Activated T-helper 1 cell treated with anti-CD3 and anti-CD28 coated beads, Interleukin-2, amount 50 U/mL, for 16 hours (primary cell): ENCODE measurements at places on chromosomes 4 and X.

DNA sequence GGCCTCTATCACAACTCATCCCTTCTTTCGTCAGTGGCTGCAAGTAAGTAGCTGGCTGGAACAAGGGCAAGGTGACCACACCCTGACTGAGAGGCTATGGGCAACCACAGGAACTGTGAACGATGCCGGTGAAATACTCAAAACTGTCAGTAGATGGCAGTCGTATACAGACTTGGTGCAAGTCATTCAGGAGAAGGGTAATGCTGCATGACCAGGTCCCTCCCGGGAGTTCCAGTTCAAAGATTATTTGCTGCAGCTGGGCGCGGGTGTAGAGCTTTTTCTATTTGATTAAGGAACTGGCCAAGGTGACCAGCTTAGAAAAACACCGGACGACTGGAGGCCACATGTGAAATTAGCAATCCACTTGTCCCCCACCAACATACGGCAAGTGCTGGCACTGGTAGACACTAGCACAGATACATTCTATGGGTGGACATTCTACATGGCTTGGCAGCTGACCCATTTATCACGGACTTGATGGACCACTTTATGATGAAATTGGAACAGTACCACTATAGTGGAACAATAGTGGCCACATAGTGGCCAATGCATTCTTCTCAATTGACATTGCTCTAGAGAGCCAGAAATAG is 726.6 kb downstream of the TRAM1L1 start:
- DNase-seq = no peak

GRCh38 chrX:12245650-12246645 is 107.7 kb downstream of the FRMPD4 start:
- DNase-seq = no peak

- no peak for DNase-seq
Measured at GRCh38 chrX:23435575-23435974, 100.9 kb downstream of the PTCHD1 start.

DNA sequence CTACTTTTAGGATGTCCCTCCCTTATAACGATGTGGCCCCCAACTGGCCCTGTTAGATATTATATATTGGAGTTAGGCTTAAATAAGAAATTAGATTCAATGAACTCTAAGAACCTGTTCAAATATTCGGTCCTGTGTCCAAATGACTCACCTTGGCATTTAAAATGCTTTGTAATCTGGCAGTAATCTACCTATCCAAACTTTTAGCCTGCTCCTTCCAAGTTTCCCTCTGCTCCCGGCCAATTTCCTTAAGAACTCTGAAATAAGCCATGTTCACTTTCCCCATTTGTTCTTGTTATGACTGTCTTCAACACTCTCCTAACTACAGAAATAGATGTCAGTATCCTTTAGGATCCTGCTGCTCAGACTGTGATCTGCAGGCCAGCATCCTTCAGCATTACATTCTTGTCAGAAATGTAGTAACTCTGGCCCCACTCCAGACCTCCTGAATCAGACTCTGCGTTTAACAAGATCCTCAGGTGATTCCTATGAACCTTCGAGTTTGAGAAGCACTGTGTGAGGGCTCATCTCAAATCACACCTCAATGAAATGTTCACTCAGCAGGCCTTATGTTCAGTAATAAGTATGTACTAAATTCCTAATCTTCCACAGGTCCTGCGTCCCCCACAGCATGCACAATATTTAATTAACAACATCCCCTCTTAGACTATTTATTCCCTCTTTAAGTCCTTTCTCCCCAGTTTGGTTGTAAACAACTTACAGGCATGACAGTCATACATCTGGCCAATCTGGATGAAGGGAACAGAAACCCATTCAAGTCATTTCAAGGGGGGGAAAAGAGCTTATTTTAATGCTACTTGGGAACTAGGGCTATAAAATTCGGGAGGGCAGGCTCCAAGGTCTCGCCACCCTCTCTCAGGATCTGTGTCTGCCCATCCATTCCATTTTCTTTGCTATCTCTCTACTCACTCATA is 3.0 kb downstream of the ATP8A1 start:
- DNase-seq = no peak

DNA sequence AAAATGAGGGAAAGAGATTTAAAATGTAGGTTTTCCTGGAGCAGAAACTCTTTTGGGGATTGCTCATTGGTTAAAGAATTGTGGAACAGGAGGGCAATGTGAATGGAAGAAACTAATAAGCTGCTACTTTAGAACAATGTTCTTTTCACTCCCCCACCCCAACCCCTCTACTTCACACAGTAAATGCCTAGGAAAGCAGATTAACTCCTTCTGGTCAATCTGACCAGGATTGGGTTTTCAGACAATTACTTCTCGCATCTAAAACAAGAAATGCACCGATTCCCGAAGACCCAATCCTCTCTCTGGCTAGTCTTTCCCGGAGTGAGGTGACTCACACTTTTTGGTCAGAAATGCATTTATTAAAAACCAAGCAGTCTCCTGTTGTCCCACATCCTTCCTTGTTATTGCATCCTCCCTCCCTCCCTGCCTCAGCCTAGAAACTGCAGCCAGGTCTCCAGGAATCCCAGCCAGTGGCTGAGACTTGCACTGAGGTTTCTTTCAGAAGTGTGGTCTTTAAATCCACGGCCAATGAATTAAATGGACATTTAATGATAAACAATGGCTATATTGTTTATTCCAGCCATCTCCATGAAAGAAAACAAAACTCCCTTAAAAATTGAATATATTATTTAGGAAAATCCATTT is 21.4 kb downstream of the MFAP3L start:
- no peak for DNase-seq

DNA sequence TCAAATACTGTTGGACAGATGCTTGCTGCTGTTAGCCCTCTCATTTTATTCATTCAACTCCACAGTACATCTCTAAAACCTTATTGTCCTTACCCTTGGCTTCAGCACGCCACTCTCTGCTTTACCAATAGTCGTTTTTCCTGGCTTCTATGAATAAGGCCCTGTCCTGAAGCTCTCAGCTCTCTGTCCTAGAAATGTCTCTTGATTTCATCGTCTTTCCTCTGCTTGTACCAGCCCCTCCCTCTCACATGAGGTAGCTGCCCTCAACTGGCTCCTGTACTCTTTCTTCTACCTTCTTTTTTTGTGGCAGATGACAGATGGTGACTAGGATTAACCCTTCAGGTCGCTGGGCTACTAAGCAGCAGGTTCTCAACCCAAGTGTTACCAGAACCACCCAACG is 11.4 kb downstream of the ADGRA3 start:
- no peak for DNase-seq

- DNase-seq = no peak
Measured at GRCh38 chrX:134459683-134460004, 321 bp upstream of the HPRT1 start.

- DNase-seq = no peak
Measured at GRCh38 chr4:151766691-151767090, 5.9 kb upstream of the GATB start.

DNA sequence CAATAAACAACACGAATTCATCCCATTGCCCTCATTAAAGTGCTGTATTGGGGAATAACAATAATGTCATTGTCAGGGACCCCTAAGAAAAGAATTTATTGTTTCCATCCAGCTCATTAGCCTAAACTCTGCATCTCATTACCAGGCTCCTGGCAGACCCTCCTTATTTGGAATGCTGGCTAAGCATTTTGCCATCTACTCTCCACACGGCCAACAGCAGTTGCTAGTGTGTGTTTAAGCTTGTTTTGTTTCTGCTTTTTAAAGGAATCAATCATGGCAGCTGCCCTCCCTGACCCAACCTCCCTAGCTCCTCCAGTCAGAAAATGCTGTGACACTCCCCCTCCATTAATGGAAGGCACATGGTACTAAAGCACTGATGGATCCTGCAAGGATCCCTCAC is 43.5 kb downstream of the GATB start:
- no peak for DNase-seq

GRCh38 chr4:1766106-1767060 is 26.7 kb upstream of the FGFR3 start:
- DNase-seq = no peak

DNA sequence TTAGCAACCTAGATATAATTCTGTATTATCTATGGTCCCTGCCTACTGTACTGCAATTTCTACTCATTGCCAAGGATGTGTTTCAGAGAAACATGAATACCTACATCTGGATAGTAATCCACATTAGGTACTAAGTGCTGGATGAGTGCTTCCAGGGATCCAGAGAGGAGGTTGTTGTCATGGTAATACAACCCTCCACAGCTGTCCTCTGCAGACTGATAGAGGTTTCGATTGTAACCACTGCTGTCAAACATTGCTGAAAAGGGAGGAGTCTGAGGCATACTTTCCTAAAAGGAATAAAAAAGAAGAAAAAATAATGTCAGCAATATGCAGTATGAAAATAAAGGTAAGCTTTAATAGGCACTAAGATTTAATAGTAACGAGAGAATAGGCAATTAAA is 12.5 kb downstream of the RASGEF1B start:
- DNase-seq = no peak

GRCh38 chr4:146371812-146372211 is 149.9 kb downstream of the SLC10A7 start:
- no peak for DNase-seq

- no peak for DNase-seq
Measured at GRCh38 chr4:151460434-151460833, 51.5 kb downstream of the FHIP1A start.

- DNase-seq = no peak
Measured at GRCh38 chr4:87565746-87566145, 36.6 kb upstream of the SPARCL1 start.

DNA sequence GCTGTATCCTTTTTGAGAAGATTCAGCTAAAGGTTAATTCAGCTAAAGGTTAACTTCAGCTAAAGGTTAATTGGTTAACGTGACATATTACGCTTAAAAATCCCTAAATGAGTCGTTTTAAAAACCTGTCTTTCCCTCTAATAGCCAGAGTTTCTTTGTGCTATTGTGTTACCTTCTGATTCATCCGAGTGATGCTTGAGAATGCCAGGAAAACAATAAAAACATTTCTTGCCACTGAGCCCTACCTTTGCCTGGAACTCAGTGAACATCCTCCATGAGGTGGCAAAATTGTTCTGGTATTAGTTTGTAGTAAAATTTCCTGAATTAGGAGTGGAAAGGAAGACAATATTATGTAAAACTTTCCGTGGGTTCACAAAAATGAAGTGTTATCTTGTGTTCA is 13.7 kb upstream of the TMPRSS11E start:
- no peak for DNase-seq

- no peak for DNase-seq
Measured at GRCh38 chr4:26909369-26909768, 48.7 kb downstream of the STIM2 start.

DNA sequence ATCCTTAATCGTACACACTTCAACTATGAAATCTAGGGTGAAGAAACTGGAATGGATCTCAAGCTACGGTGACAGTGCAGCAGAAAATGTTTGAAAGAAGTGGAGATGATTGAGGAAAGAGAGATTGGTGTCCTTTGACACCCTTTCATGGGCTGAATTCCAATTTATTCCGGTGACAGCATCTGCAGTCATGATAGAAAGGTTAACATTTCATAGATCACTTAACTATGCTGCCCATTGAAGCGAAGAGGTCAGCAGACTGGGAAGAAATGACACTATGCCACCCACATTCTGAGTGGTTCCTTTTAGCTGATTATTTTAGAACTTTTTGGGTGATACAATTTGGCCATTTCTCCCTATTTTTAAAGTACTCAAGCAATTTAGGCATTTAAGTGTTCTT is 82.3 kb downstream of the DNAAF6 start:
- no peak for DNase-seq

DNA sequence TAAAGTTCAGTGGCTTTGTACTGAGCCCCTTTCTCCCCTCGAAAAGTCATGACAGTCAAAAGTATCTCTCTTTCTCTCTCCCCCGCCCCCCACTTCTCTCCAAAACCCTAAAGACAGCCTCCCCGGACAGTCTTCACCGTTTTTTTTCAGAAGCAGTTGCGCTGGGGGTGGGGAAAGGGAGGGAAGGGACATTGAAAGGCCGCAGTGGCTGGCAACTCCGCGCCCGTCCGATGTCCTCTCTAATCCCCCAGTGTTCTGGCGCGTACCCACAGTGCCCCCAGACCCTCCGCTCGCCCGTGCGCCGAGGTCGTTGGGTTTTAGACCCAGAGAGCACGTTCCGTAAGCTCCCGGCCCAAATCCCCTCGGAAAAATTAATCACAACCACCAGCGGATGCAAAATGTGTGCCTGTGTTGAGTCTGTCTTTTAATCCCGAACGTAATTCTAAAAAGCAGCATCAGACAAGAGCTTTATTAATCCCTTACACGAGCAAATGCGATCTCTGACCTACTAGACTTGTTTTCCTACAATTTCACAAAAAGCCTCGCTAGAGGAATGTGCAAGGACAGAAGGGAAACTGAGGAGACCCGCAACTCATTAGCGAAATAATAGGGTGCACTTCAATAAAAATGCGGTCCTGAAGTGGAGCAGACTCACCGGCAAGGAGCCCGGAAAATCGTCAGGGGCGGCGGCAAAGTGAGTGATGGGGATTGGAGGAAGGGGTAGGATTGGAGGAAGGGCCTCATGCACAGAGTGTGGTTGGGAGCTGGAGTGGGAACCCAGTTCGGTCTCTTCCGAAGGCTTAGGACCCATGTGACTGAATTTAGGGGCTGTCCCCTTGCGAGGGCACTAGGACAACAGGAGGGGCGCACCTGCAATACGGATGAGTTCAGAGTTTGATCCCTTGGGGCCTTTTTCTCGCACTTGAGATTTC is 12.2 kb upstream of the PRDM8 start:
- DNase-seq = no peak

GRCh38 chrX:21996872-21997455 is 35.2 kb upstream of the PHEX start:
- no peak for DNase-seq

GRCh38 chrX:135509885-135510284 is 10.6 kb upstream of the INTS6L start:
- no peak for DNase-seq

DNA sequence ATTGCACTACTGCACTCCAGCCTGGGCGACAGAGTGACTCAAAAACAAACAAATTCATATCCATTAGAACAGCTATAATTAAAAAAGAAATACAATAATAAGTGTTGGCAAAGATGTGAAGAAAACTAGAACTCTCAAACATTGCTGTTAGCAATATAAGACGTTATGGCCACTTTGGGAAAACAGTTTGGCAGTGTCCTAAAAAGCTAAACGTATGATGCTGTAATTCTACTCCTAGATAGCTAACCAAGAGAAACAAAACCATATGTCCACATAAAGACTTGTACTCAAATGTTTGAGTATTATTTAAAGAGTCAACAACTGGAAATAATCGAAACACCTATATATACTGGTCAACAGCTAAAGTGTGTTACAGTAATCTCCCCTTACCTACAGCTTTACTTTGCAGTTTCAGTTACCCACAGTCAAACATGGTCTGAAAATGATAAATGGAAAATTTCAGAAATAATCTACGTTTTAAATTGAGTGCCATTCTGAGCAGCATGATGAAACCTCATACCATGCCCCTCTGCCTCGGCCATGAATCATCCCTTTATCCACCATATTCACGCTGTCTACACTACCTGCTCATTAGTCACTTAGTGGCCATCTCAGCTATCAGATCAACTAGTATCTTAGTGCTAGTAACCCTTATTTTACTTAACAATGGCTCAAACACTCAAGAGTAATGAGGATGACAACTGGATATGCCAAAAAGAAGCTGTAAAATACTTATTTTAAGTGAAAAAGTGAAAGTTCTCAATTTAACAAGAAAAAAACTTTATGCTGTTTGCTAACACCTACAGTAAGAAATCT is 4.9 kb downstream of the ELF2 start:
- DNase-seq = no peak

GRCh38 chrX:55039471-55039870 is 8.7 kb upstream of the ALAS2 start:
- DNase-seq = no peak
